ENCODE measurements at places on chromosomes 3 and 15.
A peak's percentile ranks its signal among the peaks of the same experiment; 100 is the strongest.

DNA sequence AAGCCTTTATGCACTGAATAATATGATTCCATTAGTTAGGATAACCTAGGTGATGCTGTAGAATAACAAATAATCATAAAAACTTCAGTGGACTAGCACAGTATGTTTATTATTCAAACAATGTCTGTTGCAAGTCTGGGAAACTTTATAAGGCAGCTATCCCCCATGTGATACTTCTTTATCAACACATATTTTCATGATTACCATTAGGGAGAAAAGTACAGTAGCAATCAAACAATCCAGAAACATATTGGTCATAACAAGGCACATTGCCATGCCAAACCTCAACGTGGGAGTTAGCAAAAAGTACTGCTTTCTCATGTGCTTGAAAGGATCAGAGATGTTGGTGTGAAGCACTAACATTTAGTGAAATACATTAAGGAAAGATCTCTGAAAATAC is 35.5 kb downstream of the EOMES start:
- no peak for DNase-seq

DNA sequence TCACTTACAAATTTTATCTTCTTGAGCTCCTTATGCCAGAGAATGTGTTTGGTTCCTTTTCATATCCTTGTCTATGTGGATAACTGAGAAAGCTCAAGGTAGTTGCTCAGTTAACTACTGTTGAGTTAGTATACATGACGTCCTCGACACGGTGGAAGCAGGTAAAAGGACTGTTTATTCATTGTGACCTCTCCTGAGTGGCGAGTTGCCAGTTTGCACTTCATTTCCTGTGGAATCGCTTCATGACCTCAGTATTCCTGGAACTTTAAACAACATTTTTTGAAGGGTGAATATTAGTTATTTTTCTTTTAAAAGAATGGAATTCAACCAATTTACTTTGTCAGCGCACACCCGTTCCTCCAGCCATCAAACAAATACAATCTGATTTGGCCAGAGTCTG is 1.2 kb upstream of the TPRG1 start:
- DNase-seq, result no peak

GRCh38 chr15:80904998-80905397 is 84.6 kb downstream of the MESD start:
- DNase-seq, result no peak

- DNase-seq, result no peak
Observed at GRCh38 chr3:160296591-160296990, 71.4 kb downstream of the C3orf80 start.

GRCh38 chr3:180274536-180274935 is 237.8 kb upstream of the PEX5L start:
- no peak for DNase-seq

- DNase-seq, result no peak
Observed at GRCh38 chr3:146521394-146521793, 23.0 kb downstream of the PLSCR1 start.

DNA sequence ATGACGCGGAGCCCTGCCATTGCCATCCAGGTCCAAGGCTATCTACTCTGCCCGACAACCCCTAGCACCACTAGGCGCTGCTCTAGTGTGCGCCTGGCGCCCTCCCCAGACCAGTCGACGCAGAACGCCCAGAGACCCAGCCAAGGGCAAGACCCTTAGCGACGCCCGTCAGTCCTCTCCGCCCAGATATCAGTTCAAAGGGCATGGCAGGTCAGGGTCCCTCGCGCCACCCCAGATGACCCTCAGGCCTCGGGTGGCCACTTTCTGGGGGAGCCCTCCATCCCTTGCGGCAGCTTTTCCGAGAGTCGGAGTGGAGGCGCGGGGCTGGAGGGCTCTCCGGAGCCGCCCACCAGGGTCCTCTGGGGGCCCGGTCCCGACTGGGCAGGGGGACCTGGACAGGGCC is 371 bp upstream of the CLSTN2 start:
- DNase-seq, result peak; percentile 26

- DNase-seq, result no peak
Observed at GRCh38 chr3:52104684-52105640, 48.6 kb upstream of the DUSP7 start.

GRCh38 chr15:27934782-27935181 is 164.3 kb downstream of the OCA2 start:
- no peak for DNase-seq

- DNase-seq, result no peak
Observed at GRCh38 chr3:107077391-107077790, 299.8 kb upstream of the CCDC54 start.

- no peak for DNase-seq
Observed at GRCh38 chr15:90561344-90562244, 31.9 kb downstream of the CRTC3 start.

GRCh38 chr3:87375231-87375682 is 98.9 kb upstream of the POU1F1 start:
- no peak for DNase-seq

- DNase-seq, result no peak
Observed at GRCh38 chr3:16808393-16809107, 76.2 kb upstream of the PLCL2 start.

GRCh38 chr3:154718053-154718452 is 288.1 kb upstream of the GPR149 start:
- no peak for DNase-seq

DNA sequence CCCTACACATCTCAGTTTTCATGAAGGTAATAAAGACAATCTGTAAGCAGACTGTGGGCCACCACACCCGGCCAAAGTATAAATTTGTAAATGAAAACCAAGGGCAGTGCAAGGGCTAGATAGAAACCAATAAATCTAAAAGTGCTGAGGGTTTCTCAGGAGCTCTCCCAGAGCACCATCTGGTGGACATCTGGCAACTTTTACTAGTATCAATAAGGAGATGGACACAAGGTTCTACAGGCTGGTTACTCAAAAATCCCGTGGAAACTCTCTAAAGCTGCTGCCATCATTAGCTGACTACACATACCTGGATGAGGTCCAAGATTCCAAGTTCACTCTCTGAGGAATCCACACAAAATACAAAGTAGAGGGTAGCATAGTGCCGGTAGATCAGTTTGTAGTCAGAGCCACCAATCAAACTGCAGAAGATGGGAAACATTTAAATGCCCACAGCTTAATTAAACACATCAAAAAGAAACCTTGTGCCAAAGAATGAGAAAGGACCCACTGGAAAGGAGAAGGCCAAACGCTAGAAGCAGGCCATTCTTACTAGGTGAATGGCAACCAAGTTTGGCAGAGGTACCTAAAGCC is 5.5 kb downstream of the AP3S2 start:
- no peak for DNase-seq

- DNase-seq, result no peak
Observed at GRCh38 chr3:31358473-31359070, 174.2 kb upstream of the STT3B start.

GRCh38 chr15:83365370-83365938 is 81.0 kb upstream of the BNC1 start:
- no peak for DNase-seq

DNA sequence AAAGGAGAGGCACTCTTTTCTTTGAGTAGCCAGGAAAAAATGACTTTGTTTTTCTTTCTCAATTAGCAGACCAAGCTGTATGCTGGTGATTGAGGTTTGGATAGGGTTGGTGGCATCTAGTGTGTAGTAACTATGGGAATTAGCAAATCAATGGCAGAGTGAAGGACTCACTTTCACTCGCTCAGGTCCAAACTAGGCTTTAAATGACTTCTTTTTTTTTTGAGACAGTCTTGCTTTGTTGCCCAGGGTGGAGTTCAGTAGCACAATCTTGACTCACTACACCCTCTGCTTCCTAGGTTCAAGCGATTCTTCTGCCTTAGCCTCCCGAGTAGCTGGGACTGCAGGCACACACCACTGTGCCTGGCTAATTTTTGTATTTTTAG is 35.9 kb downstream of the PRKCI start:
- DNase-seq, result no peak

DNA sequence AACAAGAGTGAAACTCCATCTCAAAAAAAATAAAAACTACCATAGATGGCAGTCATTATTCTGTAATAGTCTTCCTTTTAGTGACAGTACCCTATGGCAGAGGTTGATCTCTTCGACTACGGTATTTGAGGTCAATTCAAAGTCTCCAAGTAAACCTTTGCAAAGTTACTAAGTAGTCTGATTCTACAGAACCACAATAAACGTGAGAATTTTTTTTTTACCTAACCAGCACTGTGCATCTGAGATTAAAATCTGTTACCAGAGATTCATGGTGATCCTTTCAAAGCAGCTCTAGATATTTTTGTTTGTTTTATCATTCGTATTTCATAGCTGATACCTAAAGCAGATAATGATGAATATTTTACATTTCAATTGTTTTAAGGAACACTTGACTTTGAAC is 86.6 kb upstream of the CHD2 start:
- DNase-seq, result no peak

- DNase-seq, result no peak
Observed at GRCh38 chr3:67006460-67006859, 8.4 kb downstream of the KBTBD8 start.

- no peak for DNase-seq
Observed at GRCh38 chr3:175270198-175270837, 411.2 kb downstream of the NAALADL2 start.

DNA sequence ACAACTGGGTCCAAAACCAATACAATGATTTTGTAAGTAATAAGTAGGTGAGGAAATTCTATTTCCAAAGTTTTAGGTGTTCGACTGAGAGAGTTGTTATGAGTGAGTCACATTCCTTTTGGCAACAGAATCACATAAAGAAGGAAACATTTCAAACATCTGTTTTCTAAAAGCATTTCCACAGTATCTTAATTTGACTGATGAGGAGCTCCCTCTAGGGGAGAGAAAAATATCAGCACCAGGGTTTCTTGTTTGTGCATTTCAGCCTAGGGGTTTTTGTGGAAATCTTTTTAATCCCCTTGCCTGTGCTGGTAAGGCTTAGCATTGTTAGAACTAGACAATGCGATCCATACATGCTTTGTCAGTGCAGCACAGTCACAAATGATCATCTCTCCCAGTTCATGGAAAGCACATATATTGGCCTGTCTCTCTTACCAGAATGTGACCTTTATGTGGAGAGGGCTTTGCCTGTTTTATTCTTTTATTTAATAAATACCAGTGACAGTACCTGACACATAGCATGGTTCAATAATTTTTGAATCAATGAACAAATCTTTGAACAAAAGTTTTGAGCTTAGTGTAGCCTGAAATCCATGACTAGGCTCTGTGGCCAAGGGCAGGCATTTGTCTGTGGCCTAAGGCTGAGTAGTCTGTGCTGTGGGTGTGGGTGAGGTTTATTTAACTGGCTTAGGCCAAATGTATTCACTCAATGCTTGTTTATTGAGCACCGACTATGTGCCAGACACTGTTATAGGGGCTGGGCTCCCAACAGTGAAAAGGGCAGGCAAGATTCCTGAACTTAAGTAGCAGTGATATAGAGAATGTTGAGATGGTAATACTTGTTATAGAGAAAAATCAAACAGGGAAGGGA is 21.1 kb upstream of the IQCF6 start:
- peak; percentile 18 for DNase-seq

GRCh38 chr3:41682996-41683395 is 278.9 kb downstream of the ULK4 start:
- peak; percentile 12 for DNase-seq

GRCh38 chr3:184545769-184546168 is 15.8 kb upstream of the EPHB3 start:
- no peak for DNase-seq

DNA sequence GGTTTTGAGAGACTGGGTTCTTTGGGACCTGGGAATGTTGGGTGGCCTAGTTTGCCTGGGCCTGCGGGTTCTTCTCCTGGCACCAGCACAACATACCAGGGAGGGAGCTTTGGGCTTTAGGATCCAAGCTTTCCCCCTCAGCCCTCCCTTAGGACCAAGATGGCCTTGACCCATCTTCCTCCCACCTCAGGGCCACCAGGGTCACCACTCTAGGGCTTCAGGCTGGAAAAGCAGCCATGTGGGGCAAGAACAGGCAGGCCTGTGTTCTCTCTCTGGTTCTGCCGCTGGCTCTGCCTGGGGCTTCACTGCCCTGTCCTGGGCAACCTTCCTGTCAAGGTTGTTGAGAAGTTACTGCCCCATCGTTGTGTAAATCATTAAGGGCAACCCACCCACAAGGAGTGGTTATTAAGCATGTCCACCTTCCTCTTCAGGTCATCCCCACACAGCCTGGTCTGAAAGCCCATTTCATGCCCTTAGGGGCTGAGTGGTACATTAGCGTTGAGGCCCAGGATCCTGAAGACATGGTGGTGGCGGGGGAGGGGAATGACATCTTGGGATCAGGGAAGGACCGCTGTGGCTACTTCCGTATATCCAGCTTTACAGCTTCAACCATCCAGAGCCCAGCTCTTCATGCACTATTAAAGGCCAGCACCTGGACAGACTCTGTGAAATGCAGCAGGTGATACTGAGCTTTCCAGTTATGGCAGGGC is 652 bp downstream of the DUOX1 start:
- no peak for DNase-seq

GRCh38 chr3:28240441-28240840 is 978 bp upstream of the CMC1 start:
- no peak for DNase-seq

- no peak for DNase-seq
Observed at GRCh38 chr3:143475981-143476380, 356.4 kb downstream of the CHST2 start.

DNA sequence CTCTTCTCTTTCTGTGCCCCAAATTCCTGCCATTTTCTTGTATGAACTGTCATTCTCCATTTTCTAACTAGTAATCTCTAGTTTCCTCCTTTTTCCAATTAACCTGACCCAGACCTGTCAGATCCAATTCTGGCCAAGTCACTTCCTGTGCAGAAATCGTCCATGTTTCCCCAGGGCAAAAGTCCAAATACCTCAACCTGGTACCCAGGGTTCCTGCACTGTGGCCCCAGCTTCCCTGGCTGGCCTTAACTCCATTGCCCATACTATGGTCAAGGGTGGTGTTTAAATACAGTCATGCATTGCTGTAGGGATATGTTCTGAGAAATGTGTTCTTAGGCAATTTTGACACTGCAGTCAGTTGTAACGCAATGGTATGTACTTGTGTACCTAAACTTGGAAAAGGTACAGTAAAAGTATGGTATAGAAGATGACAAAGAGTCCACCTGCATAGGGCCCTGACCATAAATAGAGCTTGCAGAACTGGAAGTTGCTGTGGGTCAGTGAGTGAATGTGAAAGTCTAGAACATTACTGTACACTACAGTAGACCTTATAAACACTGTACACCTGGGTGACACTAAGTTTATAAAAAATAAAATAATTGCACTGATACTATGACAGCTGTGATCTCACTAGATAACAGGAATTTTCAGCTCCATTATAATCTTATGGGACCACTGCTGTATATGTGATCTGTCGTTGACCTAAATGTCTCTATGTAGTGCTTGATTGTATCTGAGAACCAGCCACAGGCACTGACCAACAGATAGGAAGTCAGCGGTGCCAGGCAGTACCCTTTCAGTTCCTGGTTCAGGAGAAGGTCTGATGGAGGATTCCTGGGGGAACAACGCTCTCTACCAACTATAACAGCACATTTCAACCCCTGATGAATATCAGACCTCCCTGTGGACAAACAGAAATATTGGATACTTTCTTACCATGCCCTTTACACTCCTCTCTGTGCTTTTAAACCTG is 336.1 kb upstream of the PROK2 start:
- no peak for DNase-seq

GRCh38 chr3:153722157-153722556 is 399.0 kb upstream of the ARHGEF26 start:
- no peak for DNase-seq

All from T1000 (cell line).